ENCODE measurements at places on chromosomes 13 and 19.

- no peak for DNase-seq
Observed at GRCh38 chr13:112967686-112968379, 1.2 kb upstream of the MCF2L start.

- no peak for DNase-seq
Observed at GRCh38 chr19:35076657-35077056, 35.1 kb downstream of the HPN start.

- no peak for DNase-seq
Observed at GRCh38 chr19:32041681-32042292, 303.6 kb upstream of the ZNF507 start.

DNA sequence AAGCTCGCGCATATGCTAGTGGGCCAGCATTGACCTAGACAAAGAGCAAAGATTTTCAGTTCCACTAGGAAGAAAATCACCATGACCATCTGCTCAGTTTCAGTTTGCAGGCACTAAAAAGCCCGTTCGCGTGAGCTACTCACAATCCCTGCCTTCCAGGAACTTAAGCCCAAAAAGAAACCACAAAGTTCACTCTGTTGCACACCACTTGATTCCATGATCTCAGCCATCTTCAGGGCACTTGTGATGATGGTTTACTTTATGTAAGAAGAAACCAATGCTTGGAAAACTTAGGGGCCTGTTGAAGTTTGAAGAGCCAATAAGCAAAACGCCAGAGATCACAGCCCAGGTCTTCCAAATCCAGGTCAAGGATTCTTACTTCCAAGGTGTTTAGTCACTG lies 45.0 kb upstream of the SLC15A1 start:
- no peak for DNase-seq

DNA sequence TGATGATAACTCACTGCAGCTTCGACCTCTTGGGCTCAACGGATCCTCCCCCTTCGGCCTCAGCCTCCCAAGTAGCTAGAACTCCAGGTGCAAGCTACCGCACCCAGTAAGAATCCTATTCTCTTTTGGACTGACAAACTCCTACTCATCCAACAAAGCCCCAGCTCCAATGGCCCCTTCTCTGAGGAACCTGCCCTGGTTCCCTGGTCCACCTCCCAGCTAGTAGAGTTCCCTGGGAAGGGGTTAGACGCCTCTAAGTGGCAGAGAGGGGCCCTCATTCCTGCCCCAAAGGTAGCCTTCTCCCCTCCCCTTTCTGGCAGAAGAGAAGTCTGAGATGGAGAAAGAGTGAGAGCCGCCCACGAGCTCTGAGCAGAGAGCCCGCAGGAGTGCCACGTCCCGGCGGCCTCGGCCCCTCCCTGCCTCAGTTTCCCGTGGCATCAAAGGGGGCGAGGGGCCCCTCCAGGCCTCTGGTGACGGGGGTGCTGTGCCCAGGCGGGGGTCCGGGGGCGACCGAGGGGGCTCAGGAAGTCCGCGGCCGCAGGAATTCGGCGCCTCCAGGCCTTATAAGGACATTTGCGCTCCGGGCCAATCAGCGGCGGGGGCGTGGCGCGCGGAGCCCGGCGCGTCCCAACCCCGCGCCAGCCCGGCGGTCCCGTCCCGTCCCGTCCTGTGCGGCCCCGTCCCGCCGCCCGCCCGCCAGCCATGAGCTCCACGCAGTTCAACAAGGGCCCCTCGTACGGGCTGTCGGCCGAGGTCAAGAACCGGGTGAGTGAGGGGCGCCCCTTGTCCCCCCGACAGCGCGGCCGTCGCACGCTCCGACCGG lies at the start of gene CNN2:
CNN2 (plus strand) TSS at position 649 of the 823 bp plus-strand sequence; CDS start at position 703, 54 bp downstream.
- peak; percentile 19 for DNase-seq

DNA sequence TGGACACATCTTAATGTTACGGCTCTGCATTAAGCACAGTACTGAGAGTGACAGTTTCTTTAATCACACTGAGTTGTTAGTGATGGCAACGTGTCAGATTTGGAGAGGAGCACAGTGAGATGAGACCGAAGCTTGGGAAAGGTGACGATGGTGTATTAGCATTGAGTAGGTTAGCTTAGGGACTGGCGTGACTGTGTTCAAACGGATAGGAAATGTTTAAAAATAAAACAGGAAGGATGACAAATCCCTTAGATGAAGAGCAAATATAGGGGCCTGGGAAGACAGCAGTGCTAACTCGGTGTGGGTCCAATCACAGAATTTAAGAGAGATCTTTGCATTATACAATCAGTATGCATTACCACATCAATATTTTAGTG lies 384.3 kb downstream of the HS6ST3 start:
- no peak for DNase-seq

- DNase-seq: no peak
Observed at GRCh38 chr13:87712012-87712411, 40.8 kb downstream of the SLITRK5 start.

- no peak for DNase-seq
Observed at GRCh38 chr13:80203496-80203895, 137.4 kb downstream of the SPRY2 start.

- no peak for DNase-seq
Observed at GRCh38 chr13:113401452-113402415, 37.8 kb upstream of the GRTP1 start.

DNA sequence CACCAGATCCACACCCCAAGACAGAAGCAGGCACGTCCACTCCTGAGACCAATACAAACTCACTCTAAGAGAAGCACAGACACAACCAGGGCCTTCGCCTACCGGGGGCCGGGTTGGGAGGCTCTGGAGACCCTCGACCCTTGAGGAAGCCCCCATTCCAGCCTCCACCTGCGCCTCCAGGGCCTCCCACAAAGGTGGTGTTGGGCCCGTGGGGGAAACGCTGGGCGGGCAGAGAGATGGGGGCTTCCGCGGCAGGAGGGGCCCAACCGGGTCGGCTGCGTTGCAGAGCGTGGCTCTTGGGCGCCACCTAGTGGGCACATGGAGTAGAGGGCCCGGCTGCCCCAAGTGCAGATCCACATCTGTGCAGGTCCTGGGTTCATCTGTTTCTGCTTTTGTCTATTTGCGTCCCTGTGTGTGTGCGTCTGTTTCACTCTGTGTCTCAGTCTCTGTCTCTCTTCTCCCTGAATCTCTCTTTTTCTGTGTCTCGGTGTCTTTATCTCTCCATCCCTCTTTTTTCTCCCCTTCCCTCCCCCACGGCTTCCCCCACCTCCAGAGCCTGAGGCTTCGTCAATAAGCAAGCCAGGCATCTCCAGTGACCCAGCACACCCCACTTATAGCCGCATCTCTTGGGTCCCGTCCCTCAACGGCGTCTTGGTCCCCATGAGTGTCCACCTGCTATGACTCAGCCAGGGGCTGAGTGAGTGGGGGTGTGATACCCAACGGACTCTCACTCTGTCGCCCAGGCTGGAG lies 10.5 kb upstream of the TINCR start:
- no peak for DNase-seq

DNA sequence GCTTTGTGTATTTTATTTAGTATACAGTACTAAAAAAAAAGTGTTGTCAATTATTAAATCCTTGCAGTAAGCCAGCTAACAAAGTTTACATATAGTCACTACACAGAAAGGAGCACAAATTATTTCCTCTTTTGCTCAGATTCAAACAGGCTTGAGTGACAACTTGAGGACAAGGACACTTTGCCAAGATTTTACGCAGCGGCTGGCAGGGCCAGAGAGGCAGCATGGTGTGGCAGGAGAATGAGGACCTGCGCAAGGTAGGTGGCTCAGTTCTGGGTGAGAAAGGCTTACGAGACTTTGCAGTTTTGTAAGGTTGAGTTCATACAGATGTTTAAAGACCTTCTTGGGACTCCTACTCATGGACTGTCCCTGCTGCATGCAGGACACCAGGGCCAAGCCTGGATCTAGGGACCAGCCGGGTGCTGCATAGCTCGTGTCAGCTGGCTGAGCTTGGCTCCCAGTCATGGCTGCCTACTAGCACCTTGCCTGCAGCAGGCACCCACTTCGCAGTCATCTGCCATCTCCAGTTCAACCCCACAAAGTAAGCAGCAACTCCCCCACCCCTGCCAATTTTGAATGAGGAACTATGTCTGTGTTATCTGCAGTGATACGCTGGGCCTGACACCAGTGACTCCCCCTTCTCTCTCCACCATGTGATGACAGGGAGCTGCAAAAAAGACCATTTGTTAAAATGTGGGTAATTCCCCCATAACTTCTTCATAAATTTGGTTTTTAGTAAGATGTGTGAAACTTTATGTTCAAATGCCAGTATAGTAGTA lies 3.7 kb upstream of the TUBA3C start:
- DNase-seq: no peak

- DNase-seq: no peak
Observed at GRCh38 chr13:60347690-60348089, 49.3 kb upstream of the TDRD3 start.

DNA sequence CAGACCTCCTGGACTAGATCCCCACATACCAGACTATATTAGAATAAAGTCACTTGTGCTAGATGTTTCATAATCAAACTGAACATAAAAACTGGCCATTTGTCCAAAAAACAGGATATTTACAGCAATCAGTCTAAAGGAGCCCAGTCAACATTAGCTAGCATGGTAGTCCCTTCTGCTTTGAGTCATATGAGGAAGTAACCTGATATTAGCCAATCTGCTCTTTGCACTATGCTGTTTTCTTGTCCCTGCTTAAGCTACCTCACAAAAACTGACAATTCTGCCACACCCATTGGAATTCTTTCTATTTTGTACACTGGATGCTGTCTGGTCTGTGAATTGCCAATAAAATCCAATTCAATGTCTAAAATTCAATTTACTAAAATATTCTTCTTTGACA lies 1824.2 kb downstream of the OLFM4 start:
- no peak for DNase-seq

DNA sequence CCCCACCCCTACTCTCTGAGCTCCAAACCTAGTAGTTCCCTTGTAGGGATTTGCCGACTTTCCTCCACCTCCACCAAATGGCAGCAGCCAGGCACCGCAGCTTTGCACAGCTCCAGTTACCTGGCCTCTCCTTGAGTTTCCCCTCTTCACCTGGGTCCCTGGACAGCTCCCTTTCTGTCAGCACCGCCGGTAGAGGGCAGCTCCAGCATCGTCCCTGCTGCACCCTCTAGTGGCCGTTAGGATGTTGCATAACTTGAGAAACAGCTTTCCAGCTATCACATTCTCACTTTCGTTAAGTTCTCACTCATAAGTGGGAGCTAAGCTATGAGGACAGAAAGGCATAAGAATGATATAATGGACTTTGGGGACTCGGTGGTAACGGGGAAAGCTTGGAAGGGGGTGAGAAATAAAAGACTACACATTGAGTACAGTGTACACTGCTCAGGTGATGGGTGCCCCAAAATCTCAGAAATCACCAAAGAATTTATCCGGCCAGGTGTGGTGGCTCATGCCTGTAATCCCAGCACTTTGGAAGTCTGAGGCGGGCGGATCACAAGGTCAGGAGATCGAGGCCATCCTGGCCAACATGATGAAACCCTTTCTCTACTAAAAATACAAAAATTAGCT lies 60.4 kb upstream of the OLFM4 start:
- DNase-seq: no peak

- no peak for DNase-seq
Observed at GRCh38 chr13:32669030-32669646, 82.9 kb downstream of the PDS5B start.

GRCh38 chr13:44044547-44045179 lies 165.0 kb downstream of the LACC1 start:
- DNase-seq: no peak

GRCh38 chr19:40623403-40624251 lies 22.5 kb downstream of the LTBP4 start:
- no peak for DNase-seq

DNA sequence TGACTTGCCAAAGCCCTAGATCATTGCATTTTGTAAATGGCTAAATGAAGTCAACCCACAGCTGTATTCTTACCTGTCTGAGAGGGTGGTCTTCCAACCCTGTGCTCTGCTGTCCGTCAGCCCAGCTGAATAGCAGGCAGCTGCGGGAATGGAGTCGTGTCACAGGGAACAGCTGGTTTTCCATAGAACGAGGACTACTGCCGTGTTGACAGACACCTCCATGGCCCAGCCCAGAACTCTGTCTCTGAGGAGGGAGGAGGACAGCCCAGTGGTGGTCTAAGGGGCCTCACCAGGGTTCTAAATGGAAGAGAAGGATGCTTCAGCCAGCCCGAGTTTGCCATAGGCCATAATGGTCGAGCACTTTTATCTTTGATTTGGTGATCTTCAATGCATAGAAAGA lies 110.7 kb downstream of the SLC7A1 start:
- no peak for DNase-seq

- DNase-seq: no peak
Observed at GRCh38 chr19:37953171-37953917, 46.3 kb downstream of the SIPA1L3 start.

- no peak for DNase-seq
Observed at GRCh38 chr19:18612051-18612771, 459 bp upstream of the TMEM59L start.

- DNase-seq: no peak
Observed at GRCh38 chr13:41017817-41018601, 1.1 kb downstream of the ELF1 start.

DNA sequence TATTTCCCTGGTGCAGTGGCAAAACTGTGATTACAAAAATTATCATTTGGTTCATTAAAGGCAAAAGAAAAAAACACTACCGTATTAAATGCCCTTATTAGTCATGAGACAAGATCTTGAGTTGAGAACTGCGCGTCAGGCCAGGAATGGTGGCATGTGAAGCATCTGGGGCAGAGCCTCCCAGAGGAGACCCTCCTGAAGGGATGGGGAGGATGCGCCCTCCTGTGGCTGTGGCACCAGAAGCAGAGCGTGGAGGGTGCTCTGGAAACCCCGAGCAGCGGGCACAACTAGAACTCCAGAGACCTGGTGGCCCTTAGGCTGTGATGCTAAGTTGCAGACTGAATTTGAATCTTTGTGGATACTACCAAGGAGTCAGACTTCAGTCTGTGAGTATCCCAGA lies 11.5 kb downstream of the CUL4A start:
- no peak for DNase-seq

GRCh38 chr13:94009701-94010100 lies 469.8 kb downstream of the DCT start:
- DNase-seq: no peak

GRCh38 chr13:71865874-71866334 lies 1.1 kb downstream of the DACH1 start:
- no peak for DNase-seq

GRCh38 chr13:109776575-109776974 lies 9.8 kb downstream of the IRS2 start:
- DNase-seq: no peak

- DNase-seq: no peak
Observed at GRCh38 chr13:44140888-44141724, 232.5 kb upstream of the SERP2 start.

- no peak for DNase-seq
Observed at GRCh38 chr19:46311444-46311843, 14.6 kb downstream of the HIF3A start.

GRCh38 chr19:43802216-43802951 lies at the start of gene LYPD5:
TSS of gene LYPD5 (minus strand) at chr19:43802447. CDS start at chr19:43802380, 67 bp downstream.
- DNase-seq: no peak

DNA sequence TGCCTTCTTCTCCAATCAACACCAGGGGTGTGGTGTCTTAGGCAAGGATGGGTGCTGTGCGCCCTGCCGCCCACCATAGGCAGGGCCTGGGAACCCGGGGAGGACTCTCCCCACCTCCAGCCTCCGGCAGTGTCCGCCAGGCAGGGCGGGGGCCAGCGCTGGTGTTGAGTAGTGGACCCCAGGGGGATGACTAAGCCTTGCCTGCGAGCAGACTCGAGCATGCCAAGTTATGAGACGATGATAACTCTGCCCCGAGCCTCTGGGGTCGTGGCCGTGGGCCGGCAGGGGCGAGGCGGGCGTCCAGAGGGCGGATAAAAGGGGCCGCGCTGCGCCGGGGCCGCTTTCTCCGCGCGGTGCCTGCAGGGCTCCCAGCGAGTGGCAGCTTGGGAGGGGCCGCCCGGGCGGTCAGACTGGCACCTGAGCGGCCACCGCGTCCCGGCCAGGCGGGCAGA lies at the start of gene MEDAG:
MEDAG (plus strand) TSS at position 340 of the 452 bp plus-strand sequence. CDS start 245 bp downstream, outside the sequence.
- DNase-seq: peak; percentile 39

- DNase-seq: no peak
Observed at GRCh38 chr13:24651718-24652345, 28.4 kb upstream of the ATP12A start.
